Left ventricle myocardium superior (tissue), 1 donor: ENCODE measurements at places on chromosomes 13 and 19. TPM values are rescaled to one million over a fixed set of nuclear protein-coding genes. Genes with fewer than 3 reads are reported as not detected.

The UNC13A gene
- total RNA-seq = not detected

The FXYD3 gene
- 3.1 TPM for total RNA-seq

The ZNF17 gene
- 8.8 TPM for total RNA-seq

The CABP5 gene
- total RNA-seq = not detected

The NAPSA gene
- total RNA-seq = 0.32 TPM

The ZNF471 gene
- total RNA-seq = 7.6 TPM

The PSG6 gene
- not detected for total RNA-seq
